Kidney tubule cell (primary cell): ENCODE measurements at places on chromosomes 6 and 20.

DNA sequence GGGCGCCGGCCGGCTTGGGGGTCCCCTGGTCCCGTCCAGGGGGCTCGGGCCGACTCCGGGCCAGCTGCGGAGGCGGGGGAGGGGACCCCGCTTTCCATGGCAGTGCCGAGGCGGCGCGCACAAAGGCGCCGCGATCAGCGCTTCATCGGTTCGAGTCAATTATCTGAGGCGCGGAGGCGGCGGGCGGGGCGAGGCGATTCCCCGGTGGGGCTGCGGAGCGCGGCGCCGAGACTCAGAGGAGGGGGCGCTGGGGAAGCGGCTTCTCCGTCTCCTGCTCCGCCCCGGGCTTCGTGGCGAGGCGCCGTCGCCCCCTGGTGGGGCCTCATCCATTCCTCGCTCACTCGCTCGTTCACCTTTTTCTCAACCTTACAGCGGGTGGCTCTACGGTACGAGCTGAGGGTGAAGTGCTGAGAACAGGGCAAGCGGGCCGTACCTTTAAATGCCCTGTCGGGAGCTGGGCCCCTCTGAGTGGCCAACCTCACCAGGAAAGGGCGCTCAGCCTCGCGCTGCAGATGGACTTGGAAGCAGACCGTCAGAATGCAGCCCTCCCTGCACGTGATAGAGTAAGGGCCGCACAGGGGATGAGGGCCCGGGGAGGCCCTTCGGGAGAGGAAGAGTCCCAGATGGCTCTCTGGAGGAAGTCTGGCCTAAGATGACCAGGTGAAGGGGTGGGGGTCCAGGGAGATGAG, 39.9 kb downstream of the SLC52A3 start:
- DNase-seq: peak; percentile 40

- DNase-seq: no peak
These were observed 36.2 kb downstream of the IBTK start for GRCh38 chr6:82211326-82211725.

DNA sequence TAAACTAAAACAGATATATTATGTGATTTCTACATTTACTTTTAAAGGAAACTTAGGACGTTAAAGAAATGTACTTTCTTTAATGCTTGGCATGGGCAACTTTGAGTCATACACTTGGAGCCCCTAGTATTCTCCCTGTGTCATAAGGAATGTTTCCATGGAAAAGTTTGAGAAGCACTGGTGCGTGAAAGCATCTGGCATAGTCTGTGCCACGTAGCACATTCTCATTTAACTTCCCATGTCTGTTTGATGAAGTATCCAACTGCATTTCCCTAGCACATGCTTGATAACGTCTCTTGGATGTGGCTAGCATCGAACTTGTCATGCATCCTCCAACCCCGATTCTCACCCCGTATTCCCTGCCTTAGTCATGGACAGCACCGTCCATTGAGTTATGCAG, 172.0 kb downstream of the TBC1D7 start:
- DNase-seq: peak; percentile 75

GRCh38 chr20:32439132-32439829, 81.2 kb downstream of the ASXL1 start:
- DNase-seq: peak; percentile 69
